Lung microvascular endothelial cell (primary cell): ENCODE measurements at places on chromosomes 16 and 17.

GRCh38 chr17:44287651-44288050 is 19.7 kb upstream of the SLC4A1 start:
- no peak for DNase-seq

DNA sequence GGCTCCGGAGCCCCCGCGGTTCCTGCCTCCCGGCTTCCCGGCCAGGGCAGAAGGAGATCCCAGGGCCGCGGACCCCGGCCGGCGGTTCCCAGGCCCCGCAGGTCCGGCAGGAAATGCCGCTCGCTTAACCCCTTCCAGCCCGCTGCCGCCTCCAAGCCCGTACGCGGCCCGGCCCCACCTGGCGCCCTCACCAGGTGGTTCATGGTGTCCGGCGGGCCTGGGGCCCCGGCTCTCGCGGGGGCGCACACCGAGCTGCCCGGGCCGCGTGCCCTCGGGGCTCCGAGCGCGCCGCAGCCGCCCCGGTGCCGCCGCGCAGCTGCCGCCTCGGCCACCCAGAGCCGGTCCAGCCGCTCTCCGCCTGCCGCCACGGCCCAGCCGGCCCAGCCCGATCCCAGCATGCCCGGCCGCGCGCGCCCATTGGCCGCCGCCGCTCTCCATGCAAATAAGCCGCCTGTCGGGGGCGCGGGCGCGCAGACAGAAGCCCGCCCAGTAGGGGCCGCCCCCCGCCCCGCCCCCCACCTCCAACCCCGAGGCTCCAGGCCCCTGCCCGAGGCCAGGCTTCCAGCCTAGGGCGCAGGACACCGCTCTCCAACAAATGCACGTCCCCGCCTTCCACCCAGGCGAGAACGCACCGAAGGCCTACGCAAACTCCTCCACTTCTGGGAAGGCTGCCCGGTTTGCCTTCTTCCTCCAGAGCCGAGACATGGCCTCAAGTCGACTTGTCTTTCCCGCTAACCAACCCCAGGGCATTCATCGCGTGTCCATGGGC is at the start of gene BCAR1:
Gene BCAR1, minus strand, starts transcription at position 345 of the 769 bp plus-strand sequence. Its CDS starts 142 bp downstream, at position 203.
- peak; percentile 95 for DNase-seq

DNA sequence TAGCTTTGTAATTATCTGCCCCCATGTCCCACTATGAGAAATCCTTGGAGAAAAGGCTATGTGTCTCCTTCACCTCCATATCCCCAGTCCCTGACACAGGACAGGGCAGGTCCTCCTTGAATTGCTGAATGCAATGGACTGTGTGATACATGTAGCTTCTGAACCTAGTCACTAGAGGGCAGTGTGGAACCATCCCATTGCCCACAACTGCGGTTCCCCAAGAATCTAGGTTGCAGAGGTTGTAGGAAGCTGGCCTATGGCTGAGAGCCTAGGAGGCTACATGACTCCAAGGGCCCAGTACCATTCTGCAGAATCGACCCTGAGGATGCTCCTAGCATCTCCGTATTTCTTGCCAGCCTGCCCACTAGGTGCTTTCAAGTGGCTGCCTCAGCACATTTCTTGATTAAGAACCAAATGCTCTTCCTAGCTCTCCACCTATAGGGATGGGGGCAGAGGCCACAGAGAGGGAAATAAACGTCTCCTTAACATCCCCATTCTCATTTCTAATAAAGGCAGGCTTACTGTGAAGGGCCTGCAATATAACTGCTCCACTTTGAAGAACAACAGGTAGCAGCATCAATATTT is 394.0 kb downstream of the CA10 start:
- DNase-seq = peak; percentile 68

DNA sequence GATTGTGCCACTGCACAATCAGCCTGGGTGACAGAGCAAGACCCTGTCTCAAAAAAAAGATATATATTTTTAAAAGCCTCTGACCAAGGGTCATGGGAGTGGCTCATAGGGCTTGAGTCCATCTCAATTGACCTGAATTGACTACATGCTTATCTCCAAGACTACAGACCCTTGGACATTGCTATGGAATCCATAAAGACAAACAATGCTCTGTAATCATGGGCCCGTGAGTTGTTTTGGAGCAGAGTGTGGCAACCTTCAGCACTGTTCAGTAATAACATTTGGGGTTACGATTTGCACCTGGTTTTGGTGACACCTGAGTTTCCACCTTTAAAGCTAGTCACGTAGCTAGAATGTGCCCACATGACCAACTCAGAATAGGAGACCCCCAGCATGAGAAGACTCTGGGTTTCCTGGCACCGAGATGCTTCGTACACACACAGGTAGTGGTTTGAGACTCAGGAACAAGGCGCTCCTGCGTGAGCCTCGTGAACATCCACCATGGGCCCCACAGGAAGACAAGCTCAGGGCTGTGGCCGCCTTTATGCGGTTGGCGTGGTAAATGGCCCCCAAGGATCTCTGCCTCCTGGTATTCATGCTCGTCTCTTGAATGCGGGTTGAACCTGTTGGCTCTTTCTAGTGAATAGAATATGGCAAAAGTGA is 66.6 kb upstream of the RPH3AL start:
- no peak for DNase-seq

DNA sequence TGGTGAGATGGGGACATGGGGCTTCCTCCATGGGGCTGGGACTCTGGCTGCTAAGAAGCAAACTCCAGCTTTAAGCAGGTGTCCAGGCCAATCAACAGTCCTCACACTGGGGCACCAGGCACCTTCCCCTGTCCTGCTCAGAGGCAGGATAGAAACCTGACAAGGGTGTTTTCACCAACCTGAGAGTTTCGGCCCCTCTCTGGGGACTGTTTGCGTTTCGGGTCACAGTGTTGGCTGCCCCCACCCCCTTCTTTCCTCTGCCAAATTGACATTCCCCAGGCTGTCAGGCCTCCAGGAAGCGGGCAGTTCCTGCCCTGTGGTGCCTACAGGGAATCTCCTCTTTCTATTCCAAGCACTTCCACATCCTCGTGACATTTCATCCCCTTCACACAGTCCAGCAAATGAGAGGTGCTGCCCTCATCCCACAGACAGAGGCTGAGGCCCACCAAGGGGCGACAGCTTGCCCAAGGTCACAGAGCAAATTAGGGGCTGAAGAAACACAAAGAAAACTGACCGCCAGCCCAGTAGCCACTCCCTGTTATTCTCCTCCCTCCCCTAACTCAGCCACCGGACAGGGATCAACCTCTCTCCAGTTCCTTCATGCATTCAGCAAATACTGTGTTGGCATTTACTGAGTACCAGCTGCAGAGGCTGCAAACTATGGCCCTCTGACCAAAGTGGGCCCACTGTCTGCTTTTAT is 38.0 kb downstream of the MMP15 start:
- DNase-seq = peak; percentile 26
